ENCODE measurements at places on chromosomes 2 and 18.
A peak's percentile ranks its signal among the peaks of the same experiment; 100 is the strongest.

DNA sequence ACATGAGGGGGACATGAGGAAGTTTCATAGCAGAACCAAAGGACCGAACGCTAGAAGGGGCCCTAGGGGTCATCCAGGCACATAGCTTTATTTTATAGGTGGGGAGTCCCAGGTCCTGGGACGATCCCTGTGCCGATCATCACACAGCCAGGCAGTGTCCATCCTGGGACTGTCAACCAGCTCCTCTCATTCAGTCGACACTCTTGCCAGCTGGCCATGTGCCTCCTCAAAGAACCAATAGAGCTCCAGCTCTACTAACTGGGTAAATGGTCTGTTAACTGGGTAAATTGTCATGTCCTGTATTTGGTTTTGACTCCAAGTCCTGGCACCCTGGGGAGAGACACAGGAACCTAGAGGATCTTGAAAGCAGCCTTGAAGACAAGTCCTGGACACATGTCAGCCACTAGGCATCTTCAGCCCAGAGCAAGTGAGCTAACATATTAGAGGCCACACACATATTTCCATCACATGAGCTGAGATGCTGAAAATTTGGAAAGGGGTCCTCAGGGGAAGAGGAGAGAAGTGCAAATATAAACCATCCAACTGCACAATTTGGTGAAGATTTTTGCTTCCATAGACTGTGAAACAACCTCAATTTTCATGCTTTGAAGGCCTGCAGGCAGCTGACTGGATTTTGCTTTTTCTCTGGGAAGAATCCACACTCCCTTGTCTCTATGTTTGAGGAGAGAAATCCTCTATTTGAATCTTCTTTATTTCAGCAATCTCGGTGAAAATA lies 361.1 kb upstream of the SLC14A2 start:
- DNase-seq: peak; percentile 45

GRCh38 chr2:170404846-170405245 lies 226.9 kb downstream of the MYO3B start:
- no peak for DNase-seq

DNA sequence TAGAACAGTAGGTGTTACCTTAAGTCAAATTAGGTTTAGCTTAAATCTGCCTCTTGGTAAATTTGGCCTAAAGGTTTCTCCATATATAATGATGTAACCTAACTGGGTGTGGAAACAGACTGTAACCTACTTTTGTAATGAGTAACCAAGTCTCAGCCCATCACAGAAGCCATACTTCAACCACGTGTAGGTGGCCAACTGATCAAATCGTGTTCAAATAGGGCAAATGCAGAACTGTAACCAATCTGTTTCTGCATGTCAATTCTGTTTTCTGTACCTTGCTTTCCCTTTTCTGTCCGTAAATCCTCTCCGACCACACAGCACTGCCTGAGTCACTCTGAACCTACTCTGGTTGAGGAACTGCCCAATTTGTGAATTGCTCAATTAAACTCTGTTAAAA lies 34.0 kb upstream of the PLA2R1 start:
- no peak for DNase-seq

GRCh38 chr18:13471971-13472628 lies 253.5 kb downstream of the LDLRAD4 start:
- no peak for DNase-seq

DNA sequence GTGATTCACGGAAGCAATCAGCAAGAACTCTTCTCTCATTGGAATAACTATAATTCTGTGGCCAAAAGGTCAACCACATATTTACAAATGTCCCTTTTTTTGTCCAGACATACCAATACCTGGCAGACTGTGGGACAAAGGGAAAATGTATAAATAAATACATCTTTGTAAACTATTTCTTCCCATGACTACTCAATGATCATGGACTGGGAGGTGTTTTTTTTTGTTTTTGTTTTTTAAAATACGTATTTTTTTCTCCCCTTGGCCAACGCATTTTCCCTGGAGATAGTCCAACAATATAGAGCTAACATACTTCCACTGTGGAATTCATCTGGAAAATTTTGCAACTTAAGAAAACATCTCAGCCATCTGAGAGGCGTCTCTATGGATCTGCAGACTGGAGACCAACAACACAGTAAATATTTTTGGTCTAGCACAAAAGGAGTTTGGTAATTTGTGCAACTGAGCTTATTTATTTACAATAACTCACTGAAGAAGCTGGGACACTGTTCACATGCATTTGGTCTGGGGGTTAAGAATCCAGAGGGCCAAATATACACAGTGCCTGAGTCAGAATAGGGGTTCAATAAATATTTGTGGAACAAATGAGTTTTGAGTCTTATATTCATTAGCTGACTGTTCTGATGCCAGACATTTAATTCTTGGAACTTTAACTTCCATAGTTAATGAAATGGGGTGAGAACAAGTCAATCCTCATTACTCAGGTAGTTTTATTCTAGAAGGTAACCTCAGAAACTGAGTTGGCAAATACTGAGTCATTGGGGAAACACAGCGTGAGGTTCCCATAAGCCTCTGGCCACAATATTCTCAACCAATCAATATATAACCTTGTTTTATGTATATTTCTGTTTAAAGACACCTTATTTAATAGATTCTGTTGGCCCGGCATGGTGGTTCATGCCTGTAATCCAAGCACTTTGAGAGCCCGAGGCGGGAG lies 36.2 kb downstream of the CCBE1 start:
- no peak for DNase-seq

DNA sequence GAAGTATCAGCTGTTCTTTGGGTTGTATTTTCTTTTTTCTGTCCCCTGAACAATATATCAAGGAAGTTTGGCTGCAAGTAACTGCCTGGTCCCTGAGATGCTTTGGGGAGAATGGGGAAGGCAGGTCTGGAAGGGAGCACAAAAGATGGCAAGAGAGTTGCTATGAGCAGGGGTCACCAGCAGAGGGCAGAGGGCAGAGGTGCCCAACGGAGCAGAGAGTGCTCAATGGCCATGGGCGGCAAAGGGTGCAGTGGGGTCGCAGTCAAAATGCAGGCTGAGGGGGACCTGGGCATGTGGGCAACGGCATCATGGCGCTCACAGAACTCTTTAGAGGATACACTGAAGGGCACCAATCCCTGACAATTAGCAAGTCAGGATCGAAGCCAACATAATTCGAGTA lies 107.7 kb upstream of the ATP8B1 start:
- DNase-seq: no peak

GRCh38 chr18:59456657-59457056 lies 97.6 kb upstream of the LMAN1 start:
- no peak for DNase-seq

DNA sequence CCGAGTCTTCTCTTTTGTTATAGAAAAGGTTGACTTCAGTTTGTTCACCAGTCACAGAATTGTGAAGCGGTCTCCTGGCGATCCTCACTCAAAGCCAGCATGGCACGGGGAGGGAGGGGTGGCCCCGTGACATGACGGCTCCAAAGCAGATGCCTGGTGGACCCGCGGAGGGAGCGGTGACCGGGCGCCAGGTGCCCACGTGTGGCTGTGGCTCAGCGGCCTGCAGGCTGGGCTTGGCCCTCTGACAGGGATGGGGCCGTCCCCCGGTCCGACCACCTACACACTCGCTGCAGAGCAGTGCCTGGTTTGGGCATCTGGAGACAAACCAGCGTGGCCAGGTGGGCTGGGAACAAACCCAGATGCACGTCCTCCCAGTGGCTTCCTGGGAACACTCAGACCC lies 129.1 kb upstream of the SNTG2 start:
- no peak for DNase-seq

- DNase-seq: no peak
Observed at GRCh38 chr2:32502941-32503340, 124.9 kb upstream of the TTC27 start.

DNA sequence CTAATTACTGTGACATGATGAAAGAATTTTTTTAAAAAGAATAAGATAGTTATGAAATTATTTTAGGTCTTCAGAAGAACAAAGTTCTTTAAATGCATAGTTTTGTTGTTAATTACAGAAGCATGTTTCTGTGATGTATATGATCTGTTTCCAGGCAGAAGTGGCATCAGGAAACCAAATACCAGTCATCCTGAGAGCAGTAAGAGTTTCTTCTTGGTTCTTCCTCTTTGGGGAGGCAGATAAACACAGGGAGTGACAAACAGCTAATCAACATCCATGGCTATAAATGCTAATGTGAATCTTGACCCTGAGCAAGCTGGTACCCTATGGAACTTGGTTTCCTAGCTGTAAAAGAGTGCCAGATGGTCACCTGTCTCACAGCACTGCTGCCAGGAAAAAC lies 29.2 kb downstream of the WIPF1 start:
- DNase-seq: no peak

DNA sequence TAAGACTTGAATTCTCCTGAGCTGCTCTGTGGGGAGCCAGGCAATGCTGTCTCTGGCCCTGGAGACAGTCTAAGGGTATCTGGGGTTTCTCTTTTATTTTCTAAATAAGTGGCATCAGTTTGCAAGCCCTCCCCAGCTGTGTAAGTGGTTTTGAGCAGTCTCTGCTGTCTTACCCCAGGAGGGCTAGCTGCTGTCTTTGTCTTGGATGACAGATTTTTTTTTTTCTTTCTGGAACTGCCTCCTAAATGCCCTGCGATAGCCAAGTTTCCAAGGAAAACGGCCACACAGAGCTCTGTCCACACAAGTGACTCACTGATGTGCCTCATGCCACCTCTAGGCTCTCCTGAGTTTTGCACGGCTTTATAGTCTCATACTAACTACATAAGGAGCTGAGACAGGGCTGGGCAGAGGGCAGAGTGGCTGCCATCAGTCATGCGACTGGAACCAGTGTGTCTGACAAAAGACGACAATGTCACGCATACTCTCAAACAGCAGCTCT lies 37.2 kb upstream of the THOC1 start:
- no peak for DNase-seq

GRCh38 chr2:143160732-143161707 lies 31.8 kb downstream of the ARHGAP15 start:
- no peak for DNase-seq

DNA sequence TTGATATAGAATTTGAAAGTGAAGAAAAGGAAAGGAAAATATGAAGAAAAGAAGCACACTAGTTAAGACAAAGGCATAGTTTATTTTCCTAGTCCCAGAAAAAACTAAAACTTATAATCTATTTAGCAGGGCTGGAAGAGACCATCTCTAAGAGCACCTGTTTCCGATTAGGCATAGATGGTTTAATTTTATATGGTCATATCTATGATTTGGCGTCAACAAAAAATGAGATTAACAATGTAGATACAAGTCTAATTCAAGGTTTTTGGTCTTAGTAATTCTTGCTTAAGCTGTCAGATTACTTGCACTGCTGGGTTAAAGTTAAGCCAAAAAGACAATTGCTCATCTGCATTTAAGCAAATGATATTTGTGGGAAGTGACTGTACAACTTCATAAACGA lies 502.5 kb upstream of the FSHR start:
- DNase-seq: no peak

- DNase-seq: no peak
Observed at GRCh38 chr2:205714789-205715720, 32.8 kb downstream of the NRP2 start.

- no peak for DNase-seq
Observed at GRCh38 chr2:223113161-223113560, 61.2 kb downstream of the KCNE4 start.

GRCh38 chr2:110101280-110101844 lies 14.3 kb downstream of the MALL start:
- DNase-seq: peak; percentile 99

GRCh38 chr18:11807233-11807632 lies 44.0 kb upstream of the CHMP1B start:
- DNase-seq: no peak

GRCh38 chr18:58728719-58729118 lies 57.5 kb downstream of the MALT1 start:
- no peak for DNase-seq

DNA sequence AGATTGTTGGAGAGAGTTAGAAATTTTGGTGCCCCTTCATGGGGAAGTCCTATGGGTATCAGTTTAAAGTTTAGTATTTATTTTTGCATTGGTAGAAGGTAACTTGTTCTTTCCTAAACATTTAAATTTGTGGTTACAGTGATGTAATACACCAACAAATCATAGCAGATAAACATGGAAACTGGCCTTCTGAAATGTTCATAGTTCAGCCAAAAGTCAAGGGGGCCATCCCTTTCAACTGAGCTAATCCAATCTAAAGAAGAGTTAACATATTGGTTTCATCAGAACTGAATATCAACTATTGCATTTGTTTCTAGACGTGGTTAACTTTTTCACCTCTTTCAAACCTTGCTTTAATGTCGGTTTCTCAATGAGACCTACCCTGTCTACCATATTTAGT lies 46.3 kb downstream of the PPP1R1C start:
- DNase-seq: no peak

GRCh38 chr2:20288642-20289340 lies 61.9 kb downstream of the PUM2 start:
- no peak for DNase-seq

DNA sequence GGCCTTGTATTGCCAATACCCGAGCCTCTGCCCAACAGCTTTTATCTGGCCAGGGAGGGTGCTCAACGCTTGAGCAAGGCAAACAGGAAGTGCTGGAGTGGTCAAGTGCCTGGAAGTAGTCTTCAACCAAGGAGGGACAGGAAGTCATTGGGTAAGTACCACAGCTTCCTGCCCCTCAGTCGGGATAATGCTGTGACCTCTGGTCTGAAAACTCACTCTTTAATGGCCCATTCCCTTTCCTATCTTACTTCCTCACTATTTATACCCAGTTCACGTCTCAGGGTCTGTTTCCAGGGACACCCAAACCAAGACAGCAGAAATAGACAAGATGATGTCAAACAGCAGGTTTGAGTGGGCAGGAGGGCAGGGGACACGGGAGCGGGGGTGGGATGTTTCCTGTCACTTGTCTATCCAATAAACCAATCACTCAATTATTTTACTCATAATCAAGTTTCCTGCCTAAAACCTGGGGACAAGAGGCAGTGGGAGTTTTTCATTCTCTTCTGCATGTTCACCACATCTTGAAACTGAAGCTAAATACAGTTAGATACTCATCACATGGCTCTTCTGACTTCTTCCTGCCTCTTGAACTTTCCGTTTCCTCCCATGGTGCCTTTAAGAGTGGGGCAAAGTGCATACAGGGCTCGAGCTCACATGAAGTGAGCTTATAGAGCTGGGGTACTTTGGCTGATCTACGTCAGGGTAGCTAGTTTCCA lies 68.9 kb upstream of the CAB39 start:
- DNase-seq: peak; percentile 38

DNA sequence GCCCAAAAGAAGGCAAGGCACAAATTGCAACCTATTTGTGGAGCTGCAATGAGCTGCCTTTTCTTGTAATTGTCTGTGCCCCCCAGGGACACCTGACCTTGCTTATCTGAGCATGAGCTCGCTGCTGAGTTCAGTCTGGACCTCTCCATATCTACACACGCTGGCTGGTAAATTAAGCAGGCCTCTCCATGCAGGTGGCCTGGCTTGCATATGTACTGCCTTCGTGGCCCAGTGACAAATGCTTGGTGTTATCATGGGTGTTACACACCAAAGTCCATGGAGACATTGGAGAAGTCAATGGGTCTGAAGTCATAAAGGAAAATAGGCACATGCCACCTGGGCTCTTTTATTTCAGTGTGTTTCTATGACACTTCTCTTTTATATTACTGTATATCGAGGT lies 121.2 kb downstream of the IRS1 start:
- DNase-seq: no peak

DNA sequence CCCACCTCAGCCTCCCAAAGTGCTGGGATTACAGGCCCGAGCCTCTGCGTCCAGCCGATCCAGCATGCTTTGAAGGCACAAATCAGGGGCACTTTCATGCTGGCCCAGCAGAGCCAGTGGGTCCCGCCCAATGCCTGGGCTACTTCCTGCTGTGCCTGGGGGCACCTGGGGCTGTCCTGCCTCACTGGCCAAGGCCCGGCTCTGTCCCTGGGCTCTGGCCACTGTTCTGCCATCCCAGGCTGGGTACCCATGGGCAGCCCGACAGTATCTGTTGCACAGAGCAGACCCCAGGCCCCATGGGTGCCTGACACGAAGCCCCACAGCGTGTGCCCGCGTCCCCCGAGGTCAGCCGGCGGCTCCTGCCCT lies 6.8 kb upstream of the GAL3ST2 start:
- peak; percentile 10 for DNase-seq

Measured in left cardiac atrium (tissue), 4 donors.